ENCODE measurements at places on chromosomes 12 and 14.

GRCh38 chr12:128671528-128672042 is 152.2 kb downstream of the SLC15A4 start:
- no peak for DNase-seq

DNA sequence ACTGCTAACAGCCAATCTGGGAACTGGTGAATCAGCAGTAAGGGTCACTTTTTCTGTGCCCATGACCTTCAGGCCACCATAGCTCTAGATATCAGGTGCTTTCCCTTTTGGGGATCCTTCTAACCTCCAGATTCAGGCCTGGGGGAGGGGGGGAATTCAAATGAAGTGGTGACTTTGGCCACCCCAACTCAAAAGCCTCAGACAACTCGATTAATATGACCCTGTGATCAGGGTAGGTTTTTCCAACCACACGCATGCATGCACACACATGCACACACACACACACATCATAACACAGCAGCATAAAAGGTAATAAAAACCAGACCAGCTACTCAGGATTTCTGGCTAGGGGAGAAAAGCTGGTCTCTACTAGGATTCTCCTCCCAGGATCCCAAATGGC is 5.3 kb downstream of the TBX3 start:
- no peak for DNase-seq

DNA sequence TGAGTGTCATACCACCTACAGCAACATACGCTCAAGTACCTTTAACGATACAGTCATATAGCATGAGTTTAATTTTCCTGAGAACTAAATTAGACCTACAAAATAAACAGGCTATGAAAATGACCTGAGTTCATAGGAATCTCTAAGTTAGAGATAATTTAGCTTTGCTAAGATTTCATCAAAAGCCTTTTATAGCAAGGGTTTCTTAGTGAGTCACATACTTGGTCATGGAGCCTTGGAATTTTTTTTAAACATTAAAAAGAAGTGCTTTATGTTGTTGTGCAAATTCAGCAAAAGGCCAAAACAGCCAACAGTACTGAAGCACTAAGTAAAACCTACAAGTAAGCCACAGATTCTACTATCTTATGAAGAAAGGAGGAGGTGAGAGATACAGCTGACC is 93.6 kb upstream of the FERMT2 start:
- DNase-seq, result no peak

GRCh38 chr12:111407377-111408115 is 1.8 kb downstream of the SH2B3 start:
- DNase-seq, result no peak

DNA sequence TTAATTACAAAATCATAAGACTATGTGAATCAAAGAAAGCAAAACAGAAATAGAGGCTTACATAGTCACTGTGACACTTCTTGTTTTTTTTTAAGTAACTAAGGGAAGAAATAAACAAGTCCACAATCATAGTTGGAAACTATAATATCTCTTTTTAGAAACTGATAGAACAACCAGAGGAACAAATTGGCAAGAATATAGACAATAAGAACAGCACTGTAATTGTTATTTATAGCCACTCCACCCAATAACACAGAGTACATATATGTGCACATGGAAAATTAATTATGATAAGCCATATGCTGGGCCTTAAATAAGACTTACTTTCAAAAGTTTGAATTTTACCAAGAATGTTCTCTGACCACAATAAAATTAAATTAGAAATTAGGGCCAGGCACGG is 101.1 kb downstream of the PLEKHG7 start:
- DNase-seq, result no peak

DNA sequence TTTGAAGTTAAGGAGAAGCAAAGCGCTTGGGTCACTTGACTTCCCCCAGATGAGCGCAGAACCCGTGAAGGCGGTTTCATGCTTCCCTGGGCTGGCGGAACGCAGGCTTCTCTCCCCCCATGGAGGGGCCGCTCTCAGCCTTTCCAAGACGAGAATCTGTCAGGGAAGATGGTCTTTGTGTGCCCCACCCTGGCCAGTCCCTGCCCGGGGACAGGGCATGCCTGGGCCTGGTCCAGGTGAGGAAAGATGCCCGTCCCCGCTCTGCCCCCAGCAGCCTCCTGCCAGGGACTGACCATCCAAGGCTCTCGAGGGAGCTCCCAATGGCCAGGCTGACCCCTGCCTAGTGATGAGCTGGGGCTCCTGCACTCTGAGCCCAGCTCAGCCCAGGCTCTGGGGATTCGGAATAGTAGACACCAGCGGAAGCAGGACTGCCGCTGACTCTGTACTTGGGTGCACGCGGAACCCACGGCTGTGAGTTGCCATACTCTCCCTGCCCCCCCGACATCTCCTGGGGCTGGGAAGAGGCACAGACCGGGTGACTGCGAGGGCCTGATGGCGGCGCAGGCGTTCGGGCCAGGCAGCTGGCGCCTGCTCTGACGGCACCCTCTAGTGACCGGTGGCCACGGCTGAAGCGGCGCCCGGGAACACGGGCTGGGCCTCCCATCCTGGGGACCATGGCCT is 142.2 kb upstream of the FKBP4 start:
- DNase-seq, result no peak

DNA sequence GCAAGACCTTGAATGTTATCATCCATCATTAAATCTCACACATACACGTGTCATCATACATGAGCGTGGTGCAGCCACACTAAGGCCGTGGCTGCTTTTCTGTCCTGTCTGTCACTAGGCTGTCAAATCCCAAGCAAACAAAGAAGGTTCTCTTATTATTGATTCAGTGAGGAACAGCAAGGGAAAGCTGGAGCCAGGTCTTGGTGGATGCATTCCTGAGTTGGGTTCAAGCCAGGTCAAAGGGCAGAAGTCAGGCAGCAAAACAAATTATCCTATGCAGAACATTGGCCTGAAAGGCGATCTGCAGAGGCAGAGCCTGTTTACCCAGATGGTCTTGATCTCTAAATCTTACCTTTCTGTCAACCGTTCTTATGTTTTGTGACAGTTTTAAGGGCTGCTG is 252.3 kb downstream of the NEDD1 start:
- DNase-seq, result no peak

DNA sequence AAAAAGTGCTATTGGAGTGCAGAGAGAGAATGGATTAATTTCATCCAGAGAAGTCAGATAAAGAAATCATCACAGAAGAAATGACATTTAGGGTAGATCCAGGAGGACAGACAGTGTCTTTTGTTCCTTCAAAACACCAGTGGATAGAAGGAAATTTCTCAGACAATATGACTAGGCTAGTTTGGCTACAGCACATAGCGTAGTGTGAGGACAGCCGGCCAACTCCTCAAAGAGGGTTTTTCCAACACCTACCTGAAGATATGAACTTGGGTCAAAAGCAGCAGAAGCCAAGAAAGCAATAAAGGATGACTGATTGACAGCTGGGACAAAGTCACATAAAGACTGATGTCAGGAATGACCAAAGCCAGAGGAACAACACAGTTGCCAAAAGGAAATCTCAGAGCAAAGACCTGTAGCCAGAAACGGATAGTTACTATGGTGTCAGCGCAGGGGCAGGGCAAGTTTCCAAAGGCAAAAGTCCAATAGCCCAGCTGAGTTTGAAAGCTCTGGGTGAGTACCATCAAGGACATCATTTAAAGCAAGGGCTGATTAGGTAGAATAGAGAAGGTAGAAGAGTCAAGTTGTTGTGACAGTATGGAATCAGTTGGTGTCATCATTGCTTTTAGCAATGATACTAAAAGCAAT is 58.7 kb upstream of the PDE3A start:
- DNase-seq, result no peak

DNA sequence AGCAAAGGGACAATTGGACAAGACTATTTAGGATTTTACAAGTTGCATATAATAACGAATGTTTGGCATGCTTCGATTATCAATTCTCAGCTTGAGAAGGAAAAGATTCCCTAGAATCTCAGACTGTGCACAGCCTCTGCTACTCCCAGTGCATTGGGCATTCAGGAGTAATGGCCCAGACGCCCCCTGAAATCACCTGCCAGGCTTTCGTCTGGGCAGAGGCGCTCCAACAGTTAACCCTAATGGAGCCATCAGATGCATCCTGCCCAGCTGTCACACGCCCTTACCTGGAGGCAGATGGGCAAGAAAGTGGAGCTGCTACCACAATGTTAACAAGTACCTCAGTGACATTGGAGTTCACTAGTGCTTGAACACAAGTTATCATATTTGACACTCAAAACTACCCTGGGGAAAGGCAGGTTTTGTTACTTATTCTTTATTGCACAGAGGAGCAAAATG is 927 bp upstream of the LRP6 start:
- DNase-seq, result no peak

- DNase-seq, result no peak
These were observed 52.8 kb downstream of the AKAP6 start for GRCh38 chr14:32381869-32382268.

GRCh38 chr12:84785951-84786350 is 126.6 kb downstream of the SLC6A15 start:
- no peak for DNase-seq

DNA sequence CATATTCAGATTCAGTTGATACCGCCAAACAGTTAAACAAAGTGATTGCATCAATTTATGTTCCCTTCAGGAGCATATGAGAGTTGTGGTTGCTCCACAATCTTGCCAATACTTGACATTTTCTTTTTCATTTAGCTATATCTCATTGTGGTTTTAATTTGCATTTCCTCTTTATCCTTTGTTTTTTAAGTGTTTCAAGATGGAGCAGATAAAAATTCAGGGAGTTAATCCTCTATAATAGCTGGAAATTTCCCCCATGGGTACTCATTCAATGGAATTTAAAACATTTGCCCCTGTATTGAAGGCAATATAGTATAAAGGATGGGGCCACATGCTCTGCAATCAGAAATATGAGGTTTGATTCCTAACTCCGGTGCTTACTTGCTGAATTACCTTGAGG is 1.1 kb upstream of the EXD2 start:
- no peak for DNase-seq

DNA sequence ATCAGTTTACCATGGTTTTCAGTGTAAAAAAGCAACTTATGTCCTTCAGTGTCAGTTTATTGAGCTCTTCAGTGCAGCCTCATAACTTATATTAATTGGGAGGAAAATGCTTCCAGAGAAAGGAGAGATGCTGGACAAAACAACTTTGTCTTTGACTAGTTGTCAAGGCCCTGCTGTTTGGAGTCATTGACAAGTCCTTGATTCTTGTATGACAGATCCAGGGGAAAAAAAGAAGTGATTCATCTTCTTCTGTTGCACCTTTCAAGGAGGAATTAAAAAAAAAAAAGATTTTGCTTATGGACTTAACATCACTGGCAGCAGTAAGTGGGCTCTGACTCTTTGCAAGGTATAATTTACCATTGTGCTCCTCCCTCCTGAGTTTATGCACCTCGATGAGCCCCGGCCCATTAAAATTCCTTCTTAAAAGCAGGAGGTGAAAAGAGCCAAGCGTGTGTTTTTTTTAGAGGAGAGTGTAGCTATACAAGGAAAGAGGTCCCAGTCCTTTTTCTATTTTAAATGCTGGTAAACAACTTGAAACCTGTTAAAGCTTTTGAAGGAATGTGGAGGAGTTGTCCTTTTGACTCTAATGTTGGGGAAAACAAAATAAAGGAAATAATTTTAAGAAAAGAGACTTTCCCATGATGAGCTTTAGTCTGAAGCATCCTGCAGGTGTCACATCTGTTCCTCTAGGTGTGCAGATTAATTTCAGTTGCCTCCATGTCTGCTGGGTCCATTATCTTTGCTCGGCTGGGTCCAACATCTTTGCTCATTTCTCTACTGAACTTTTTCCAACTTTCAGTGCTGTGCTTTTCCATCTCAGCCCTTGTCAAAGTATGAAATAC is 431.6 kb downstream of the RAD51B start:
- DNase-seq, result no peak

GRCh38 chr14:68405961-68406360 is 386.9 kb downstream of the ZFP36L1 start:
- DNase-seq, result no peak

GRCh38 chr14:51283402-51284085 is 43.5 kb downstream of the TMX1 start:
- no peak for DNase-seq

- no peak for DNase-seq
These were observed 30.6 kb downstream of the ITPK1 start for GRCh38 chr14:93084866-93085857.

DNA sequence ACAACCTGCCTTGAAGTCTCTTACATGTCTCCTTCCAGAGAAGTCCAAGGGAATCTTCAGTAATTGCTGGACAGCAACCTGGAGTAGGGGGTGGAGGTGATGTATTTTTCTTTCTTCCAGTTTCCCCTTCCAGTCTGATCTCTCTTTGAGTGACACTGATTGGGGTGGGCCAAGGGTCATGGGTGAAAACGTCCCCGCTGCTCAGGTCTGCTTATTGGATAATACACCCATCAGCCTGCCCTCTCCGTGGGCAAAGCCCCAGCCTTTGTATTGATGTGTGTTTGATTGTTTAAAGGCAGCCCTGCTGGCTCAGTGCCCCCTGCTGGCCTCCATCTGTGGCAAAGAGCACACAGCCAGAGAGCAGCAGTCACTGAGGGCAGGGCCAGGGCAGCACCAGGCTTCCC is 35.7 kb upstream of the ATP2A2 start:
- peak; percentile 50 for DNase-seq

DNA sequence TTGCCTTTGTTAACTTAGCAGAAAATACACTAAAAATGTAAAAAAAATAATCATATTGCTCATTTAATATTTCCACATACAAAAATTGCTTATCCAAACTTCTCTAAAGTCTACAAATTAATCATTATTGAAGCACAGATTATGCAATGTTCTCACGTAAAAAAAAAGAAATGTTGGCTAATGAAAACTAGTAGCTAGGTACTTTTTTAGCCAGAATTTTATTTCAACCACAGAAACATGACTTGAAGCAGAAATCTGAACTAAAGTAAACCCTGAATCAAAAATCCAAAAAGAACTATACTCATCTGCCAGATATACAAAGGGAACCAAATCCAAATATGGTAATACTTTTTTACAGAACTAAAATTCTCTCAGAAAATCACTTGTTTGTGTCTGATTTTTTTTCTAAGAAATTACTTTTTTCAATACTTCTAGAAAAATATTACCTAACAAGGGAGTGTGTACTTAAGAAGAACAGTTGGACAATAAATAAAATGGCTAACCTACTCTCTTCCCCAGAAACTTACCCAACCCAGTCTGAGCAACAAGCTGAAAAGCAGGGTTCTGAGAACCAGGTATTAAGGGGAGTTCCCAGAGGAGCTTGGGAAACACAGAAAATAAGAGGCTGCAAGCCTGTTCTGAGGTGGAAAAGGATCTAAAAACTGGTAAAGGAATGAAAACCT is 78.4 kb upstream of the RAP1B start:
- no peak for DNase-seq

GRCh38 chr12:28172434-28173030 is 17.7 kb upstream of the CCDC91 start:
- no peak for DNase-seq

DNA sequence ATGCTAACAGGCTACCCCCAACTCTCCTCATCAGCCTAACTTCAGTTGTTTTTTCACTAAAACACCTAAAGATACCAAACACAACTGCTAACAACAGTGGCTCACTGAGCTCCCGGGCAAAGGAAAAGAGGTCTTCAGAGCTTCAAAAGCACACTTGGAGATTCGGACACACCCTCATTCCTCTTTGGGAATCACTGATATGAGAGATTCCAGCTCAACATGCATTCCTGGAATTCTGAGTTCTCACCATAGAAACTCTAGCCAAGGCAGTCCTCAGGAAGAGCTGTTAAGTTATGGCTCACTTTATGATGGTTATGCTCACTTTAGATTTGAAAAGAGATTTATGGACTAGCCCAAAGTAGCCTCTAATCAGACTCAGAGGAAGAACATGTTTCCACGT is 40.1 kb downstream of the STXBP6 start:
- no peak for DNase-seq

GRCh38 chr12:52222692-52223091 is 10.4 kb upstream of the KRT7 start:
- DNase-seq, result no peak

GRCh38 chr14:69137843-69138535 is 14.9 kb downstream of the DCAF5 start:
- no peak for DNase-seq

GRCh38 chr12:3308063-3308462 is 182.9 kb upstream of the PRMT8 start:
- DNase-seq, result no peak
